Dermis blood vessel endothelial cell (primary cell): ENCODE measurements at places on chromosomes 6 and 20.

- DNase-seq: peak; percentile 77
Measured at GRCh38 chr6:112281821-112282615, 27.7 kb upstream of the LAMA4 start.

DNA sequence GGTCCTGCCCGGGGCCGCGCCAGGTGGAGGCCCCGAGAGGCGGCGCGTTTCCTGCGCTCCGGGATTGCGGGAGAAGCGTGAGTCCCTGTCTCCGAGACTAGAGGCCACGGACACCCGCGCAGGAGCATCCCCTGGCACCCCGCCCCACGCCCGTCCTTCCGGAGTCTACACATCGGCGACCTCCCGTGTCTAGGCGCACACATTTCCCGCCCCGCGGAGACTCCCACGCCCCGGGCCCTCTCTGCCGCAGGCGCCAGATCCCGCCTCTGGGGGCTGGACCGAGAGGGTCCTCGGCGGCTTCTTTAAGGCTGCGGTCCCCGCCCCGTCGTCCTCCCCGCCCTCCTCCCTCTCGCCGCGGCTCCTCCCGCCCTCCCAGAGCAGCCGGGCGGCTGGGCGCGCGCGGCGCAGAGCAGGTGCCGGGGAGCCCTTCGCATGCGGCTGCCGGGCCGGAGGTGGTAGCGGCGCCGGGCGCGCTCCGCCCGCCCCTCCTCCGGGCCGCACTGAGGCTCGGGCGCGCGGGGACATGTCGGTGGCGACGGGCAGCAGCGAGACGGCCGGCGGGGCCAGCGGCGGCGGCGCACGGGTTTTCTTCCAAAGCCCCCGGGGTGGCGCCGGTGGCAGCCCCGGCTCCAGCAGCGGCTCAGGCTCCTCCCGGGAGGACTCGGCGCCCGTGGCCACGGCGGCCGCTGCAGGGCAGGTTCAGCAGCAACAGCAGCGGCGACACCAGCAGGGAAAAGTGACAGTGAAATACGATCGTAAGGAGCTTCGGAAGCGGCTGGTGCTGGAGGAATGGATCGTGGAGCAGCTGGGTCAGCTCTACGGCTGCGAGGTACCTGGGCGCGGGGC, at the start of gene PPP1R14C:
TSS of gene PPP1R14C (plus strand) at position 375 of the 846 bp plus-strand sequence. CDS start at position 524, 149 bp downstream.
- no peak for DNase-seq

GRCh38 chr6:109772883-109773431, 81.9 kb downstream of the FIG4 start:
- no peak for DNase-seq

DNA sequence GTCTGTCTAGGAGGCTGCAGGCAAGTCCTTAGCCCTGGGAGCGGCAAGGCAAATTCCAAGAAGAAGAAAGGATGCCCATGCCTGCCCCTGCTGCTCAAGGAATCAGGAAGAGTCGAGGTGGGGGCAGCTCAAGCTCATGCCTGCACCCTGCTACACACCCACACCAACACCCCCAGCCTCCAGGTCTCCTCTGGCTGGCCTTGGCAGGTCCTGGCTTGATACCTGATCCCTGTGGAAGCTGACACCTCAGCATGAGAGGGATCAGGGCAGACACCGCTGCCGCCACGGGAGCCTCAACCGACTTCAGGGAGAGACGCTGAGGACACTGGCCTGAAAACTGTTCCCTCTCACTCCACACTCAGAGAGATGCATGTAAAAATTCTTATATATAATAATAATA, 35.5 kb upstream of the MAFB start:
- no peak for DNase-seq

- no peak for DNase-seq
Measured at GRCh38 chr6:9039258-9039657, 603.9 kb upstream of the SLC35B3 start.

DNA sequence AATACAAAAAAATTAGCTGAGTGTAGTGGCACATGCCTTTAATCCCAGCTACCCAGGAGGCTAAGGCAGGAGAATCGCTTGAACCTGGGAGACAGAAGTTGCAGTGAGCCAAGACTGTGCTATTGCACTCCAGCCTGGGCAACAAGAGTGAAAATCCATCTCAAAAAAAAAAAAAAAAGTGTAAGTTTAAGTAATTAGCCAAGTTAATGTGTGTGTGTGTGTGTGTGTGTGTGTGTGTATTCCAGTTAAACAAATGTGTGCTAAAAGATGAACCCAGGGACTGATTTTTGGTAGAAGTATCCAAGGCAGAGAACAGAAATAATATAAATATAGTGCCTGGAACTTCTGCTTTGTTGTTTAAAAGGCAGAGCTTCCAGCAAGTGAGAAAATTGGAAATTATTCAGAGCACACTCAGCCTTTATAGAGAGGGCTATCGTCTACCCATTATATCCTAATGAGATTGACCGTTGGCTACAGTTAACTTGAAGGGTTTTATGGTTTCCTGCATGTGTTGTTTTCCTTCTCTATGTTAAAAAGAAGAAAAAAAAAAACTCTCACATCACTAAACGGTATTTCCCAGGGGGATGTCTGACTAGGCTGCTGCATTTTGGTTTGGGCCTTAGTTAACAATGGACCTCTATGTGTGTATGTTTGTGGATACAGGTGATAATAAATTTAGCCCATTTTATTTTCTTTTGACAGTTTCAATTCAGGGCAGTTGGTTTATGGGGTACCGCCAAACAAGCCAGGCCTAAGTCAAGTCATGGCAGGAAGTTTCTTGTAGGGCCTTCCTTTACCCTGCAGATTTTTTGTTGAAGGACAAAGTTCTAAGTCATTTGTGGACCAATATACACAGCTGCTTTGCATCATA, 9.8 kb downstream of the SOX4 start:
- DNase-seq: peak; percentile 67

- DNase-seq: no peak
Measured at GRCh38 chr20:20691477-20692235, 20.8 kb downstream of the RALGAPA2 start.

DNA sequence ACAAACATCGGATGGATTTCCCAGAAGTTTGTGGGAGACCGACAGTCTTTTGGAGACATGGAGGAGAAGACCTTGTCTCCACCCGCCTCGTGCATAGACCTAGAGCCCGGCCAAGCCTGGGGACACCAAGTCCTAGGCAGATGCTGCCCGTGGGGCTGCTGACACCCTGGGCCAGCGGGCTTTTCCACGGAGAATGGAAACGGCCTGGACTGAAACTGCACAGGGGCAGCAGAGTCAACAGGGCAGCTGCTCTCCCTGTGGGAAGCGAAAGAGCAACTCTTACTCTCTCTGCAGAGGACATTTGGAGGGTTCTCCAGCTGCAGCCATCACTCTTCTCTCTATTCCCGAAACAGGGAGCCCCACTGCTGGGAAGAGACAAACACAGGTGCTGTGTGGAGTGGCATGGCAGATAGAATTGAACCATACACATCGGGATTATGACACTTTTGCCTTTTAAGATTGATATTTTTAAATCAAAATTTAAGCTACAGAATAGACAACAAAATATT, 401.2 kb downstream of the THBS2 start:
- no peak for DNase-seq

DNA sequence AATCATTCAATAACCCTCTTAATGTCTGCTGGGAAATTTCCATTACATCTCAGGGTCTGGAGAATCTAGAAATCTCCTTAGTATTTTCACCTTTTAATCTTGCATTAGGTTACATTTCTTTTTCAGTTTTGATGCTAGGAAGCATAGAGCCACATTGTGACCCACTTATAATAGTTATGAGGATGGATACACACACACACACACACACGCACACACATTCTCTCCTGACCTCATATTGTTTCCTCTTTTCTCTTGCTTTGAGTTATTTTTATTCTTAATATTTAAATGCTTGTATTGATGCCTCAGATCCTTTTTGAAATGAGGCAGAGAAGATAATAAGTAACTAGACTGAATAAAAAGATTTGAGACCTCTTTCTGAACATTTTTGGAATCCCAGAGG, 128.4 kb downstream of the KLHL32 start:
- DNase-seq: no peak

GRCh38 chr6:20160541-20161283, 51.6 kb downstream of the MBOAT1 start:
- no peak for DNase-seq

DNA sequence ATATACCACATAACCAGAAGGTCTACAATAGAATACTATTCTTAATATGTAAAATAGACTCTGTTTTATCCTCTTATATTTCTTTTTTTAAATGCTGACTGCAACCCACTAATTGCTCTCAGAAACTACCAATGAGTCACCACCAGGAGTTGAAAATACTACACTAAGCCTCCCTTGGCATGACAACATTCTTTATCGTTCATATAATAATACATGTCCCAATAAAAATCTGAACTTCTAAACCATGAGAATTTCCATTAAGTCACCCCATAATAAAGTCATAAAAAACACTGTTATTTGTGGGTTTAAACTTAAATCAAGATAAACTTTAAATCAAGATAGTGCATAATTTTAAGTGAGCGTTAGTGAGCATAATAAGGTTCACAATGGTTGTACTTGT, 4.2 kb downstream of the HACE1 start:
- peak; percentile 11 for DNase-seq

- DNase-seq: no peak
Measured at GRCh38 chr20:63903796-63904561, 9.1 kb downstream of the DNAJC5 start.

DNA sequence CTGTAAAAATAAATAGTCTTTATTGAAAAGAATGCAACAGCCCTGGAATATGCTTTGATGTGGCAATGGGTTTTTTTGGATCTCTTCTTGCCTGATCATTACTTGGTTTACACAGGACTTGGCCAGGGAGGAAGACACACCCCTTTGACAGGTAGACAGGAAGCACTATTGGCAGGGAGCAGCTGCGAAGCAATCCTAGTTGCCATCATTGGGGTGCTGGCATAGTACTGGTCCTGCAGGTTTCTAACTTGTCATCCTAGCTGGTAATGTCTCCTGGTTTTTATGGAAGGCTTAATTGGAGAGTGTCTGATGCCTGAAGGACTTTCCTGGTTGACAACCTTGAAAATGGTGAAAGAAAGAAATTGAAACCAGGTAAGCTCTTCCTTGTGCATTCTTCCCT, 71.2 kb upstream of the CCN6 start:
- no peak for DNase-seq

- no peak for DNase-seq
Measured at GRCh38 chr6:44715925-44716324, 328.4 kb downstream of the CDC5L start.

GRCh38 chr6:140977403-140977802, 1155.3 kb upstream of the GJE1 start:
- peak; percentile 77 for DNase-seq

GRCh38 chr6:27866357-27867050, 45.7 kb downstream of the OR2B2 start:
- peak; percentile 76 for DNase-seq

- peak; percentile 50 for DNase-seq
Measured at GRCh38 chr20:10521068-10521831, 86.1 kb downstream of the SLX4IP start.

DNA sequence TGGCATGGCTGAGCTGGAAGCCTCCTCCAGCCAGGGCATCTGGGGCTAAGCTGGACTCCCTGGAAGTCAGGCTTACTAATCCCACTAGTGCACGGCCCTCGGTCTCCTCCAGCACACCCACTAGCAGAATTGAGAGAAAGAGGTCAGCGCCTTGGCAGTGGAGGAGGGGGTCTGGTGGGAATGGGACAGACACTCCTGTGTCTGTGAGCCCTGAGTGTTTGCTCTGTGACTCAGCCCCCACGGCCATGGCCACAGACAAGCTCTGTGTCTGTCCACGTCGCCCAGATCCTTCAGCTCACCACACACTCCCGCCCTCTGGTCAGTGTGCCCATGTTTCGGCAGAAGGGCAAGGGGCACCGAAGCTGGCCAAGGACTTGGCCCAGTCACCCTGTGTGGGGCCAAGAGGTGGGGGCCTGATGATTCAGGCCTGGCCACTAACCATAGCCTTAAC, 8.8 kb downstream of the MDFI start:
- DNase-seq: no peak

- no peak for DNase-seq
Measured at GRCh38 chr6:98959631-98960030, 11.9 kb upstream of the FBXL4 start.

- no peak for DNase-seq
Measured at GRCh38 chr20:2834401-2835110, 5.9 kb downstream of the PCED1A start.

DNA sequence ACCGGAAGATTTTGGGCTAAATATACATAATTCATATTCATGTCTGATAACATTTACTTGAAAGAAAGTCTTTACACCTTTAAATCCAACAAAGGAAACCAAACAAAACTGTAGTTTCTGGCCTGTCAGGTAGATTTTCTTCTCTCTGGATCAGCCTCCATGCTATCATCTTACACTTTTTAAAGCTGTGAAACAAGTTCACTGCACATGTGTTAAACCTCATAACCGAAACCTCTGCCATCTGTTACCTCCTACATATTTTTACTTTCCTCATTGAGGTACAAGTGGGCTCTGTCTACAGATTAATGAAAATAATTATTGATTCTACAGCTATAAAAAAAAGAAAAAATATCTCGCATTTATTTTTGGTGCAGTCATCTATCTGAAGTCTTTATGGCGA, 149.9 kb downstream of the RALGAPA2 start:
- no peak for DNase-seq

GRCh38 chr6:22250486-22250885, 46.4 kb downstream of the PRL start:
- no peak for DNase-seq

DNA sequence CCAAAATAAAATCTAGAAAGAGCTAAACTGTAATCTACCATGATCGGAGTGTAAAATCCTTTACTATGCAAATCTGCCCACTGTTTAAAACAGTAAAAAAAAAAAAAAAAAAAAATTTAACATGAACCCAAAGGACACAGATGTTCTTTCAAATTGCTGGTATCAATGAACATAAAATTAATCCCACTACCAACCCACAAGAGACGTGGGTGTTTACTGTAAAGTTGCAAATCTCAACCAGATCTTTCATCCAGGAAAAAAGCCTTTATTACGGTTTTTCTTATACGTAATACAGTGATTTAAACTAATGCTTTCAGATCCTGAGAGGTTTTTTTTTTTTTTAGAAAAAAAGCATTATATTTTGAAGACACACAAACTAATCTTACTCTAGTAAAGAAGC, 2.5 kb downstream of the CDK19 start:
- no peak for DNase-seq

GRCh38 chr6:116036885-116037284, 23.8 kb downstream of the FRK start:
- DNase-seq: no peak

DNA sequence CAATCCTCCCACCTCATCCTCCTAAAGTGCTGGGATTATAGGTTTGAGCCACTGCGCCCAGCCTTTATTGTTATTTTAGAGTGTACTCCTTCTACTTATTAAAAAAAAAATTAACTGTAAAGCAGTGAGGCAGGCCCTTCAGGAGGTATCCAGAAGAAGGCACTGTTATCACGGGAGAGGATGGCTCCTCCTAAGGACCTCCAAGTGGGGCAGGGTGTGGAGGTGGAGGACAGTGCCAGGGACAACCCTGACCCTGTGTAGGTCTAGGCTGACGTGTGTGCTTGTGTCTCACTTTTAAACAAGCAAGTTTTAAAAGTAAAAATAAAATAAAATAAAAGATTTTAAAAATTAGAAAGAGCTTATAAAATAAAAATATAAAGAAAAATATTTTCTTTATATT, 23.7 kb upstream of the TAF4 start:
- DNase-seq: no peak

- DNase-seq: peak; percentile 28
Measured at GRCh38 chr6:137044366-137045221, at the start of gene IL20RA. Gene IL20RA, minus strand, starts transcription at chr6:137044965. Its CDS starts 237 bp downstream, at chr6:137044728.

- DNase-seq: no peak
Measured at GRCh38 chr6:115358616-115359015, 702.1 kb downstream of the FRK start.
